Chondrocyte (in vitro differentiated cells): ENCODE measurements at places on chromosomes 3 and 15. TPM values are rescaled to one million over a fixed set of nuclear protein-coding genes. Genes with fewer than 3 reads are reported as not detected.
A peak's percentile ranks its signal among the peaks of the same experiment; 100 is the strongest.

SLC9C1 gene
- total RNA-seq, result 0.07 TPM in 1 of 3 replicates, not detected in the others

GOLGA6A gene
- 0.12 to 0.46 TPM in 2 of 3 replicates, not detected in the other for total RNA-seq

GPR15 gene
- not detected in 3 replicates for total RNA-seq

IL17RE gene
- total RNA-seq, result 0.42 to 1.6 TPM (median 0.92 TPM) in 3 replicates

DNA sequence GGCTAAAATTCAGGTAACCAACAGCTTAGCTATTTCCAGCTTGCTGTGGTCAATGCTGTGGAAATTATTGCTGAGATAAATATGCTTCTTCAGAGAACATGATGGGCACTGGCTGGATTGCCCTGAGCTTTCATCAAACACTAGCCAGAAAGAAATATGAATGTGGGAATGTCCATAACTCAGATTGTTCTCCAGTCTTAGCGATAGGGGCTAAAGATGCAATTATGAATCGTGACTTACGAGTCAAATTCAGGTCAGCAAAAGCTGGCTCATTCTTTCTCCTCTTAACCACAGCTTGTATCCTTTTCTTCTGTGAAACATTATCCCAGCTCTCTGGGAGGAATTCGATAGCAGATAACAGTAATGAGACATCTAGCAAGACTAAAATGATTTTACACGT lies 307.6 kb downstream of the RYR3 start:
- no peak for DNase-seq
- H3K36me3 ChIP-seq, result no peaks in the 10 kb centered on the region
- H3K27ac ChIP-seq, result no peak overlapping the region
- peaks cover 26% of the 10 kb centered on the region for H3K27me3 ChIP-seq
- H3K4me1 ChIP-seq, result no peaks in the 10 kb centered on the region

- H3K4me1 ChIP-seq, result peaks cover 37% of the 10 kb centered on the region
- DNase-seq, result no peak
- peak overlapping the region; percentile 37 for H3K4me3 ChIP-seq
- H3K36me3 ChIP-seq, result no peaks in the 10 kb centered on the region
- H3K27ac ChIP-seq, result peak overlapping the region; percentile 88
These were observed 256.5 kb downstream of the SHQ1 start for GRCh38 chr3:72591522-72592421.

GRCh38 chr3:152375546-152375945 lies 106.8 kb downstream of the MBNL1 start:
- DNase-seq, result no peak
- H3K4me3 ChIP-seq, result no peak overlapping the region
- H3K27ac ChIP-seq, result peak overlapping the region; percentile 91

DNA sequence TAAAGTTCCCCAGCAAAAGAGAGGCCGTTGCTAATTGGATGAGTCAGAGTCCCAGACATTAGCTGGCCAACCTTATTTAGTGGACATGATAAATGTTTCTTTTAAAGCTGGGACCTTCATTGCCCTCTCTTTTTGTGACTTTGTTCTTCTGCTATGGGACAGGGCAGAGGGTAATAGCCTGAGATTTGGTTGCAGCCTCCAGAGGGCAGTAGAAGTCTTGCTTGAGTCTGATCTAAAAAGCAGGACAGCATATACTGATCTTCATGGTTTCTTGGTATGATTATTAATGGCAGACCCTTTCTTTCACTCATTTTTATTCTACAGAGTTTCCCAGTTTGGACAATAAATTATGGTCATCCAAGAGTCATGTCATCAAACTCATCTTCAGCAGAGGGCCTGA lies 25.1 kb upstream of the ZKSCAN7 start:
- H3K27ac ChIP-seq, result no peak overlapping the region
- peaks cover 31% of the 10 kb centered on the region for H3K27me3 ChIP-seq
- no peak for DNase-seq

DNA sequence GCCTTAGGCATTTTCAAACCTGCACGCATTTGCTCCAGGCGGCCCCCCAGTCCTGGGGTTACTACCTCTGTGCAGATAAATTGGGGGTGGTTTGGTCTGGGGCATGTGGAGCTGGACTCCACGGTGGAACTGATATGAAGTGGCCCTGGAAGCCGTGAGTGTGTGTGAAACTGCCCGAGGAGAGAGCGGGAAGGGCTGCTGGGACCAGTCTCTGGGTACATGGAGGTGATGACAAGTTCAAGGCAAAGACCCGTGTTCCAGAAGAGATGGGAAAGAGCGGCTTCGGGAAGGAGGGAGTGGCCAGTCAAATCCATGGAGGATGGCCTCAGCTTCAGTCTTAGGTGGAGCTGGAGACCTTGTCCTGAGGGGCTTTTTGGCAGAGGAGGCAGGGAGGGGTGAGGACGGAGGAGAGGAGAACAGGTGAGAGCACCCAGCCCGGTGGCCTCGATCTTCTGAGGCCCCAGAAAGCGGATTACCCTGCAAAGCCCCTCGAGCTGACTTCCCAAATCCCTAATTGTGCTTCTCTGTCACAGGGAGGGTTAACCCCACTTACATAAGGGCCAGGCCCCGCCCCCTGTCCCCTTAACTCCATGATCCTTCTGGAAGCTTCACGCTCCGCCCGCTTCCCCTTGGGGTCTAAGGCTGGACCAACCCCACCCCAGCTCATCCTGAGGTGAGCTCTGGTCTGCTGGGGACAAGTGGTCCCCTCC lies 1.9 kb upstream of the NR2E3 start:
- no peak overlapping the region for H3K27ac ChIP-seq
- no peaks in the 10 kb centered on the region for H3K36me3 ChIP-seq
- no peak for DNase-seq
- no peaks in the 10 kb centered on the region for H3K27me3 ChIP-seq
- no peak overlapping the region for H3K4me3 ChIP-seq

GRCh38 chr3:153350420-153350819 lies 188.4 kb downstream of the RAP2B start:
- H3K4me1 ChIP-seq, result peaks cover 12% of the 10 kb centered on the region
- no peak overlapping the region for H3K4me3 ChIP-seq
- H3K36me3 ChIP-seq, result peaks cover 11% of the 10 kb centered on the region
- H3K27me3 ChIP-seq, result peaks cover 9% of the 10 kb centered on the region
- peak overlapping the region; percentile 38 for H3K27ac ChIP-seq

DNA sequence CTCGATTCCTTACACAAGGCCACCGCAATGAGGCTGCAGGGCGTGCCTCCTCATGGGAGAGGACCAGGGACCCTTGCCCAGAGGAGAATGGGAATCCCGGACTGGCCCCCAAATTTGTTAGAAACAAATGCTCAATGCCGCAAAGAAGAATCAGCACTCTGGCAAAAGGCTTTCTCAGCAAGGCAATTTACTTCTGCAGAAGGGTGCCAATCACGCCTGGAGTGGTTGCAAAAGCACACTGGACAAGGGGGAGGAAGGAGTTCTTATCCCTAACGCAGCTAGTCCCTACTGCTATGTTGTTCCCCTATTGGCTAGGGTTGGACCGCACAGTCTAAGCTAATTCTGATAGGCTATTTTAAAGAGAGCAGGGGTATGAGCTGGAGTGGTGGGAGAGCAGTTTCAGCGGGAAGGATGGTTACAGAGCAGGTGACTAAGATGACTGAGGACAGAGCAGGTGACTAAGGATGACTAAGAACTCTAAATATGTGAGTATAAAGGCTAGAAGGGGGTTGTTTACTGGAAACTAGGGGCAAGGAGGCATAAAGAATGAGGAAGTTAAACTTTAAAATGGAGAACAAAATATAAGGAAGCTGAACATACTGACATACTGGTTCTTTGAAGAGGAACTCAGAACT lies 48.5 kb downstream of the KATNBL1 start:
- no peak overlapping the region for H3K4me3 ChIP-seq
- H3K27me3 ChIP-seq, result no peaks in the 10 kb centered on the region
- H3K27ac ChIP-seq, result no peak overlapping the region
- peaks cover 27% of the 10 kb centered on the region for H3K36me3 ChIP-seq
- no peak for DNase-seq
- H3K4me1 ChIP-seq, result peaks cover 6% of the 10 kb centered on the region

GRCh38 chr3:99468918-99469317 lies 169.5 kb upstream of the COL8A1 start:
- H3K27me3 ChIP-seq, result no peaks in the 10 kb centered on the region
- no peak overlapping the region for H3K4me3 ChIP-seq
- H3K4me1 ChIP-seq, result peaks cover 78% of the 10 kb centered on the region
- no peak for DNase-seq
- H3K36me3 ChIP-seq, result peaks cover 19% of the 10 kb centered on the region

GRCh38 chr3:101100361-101101009 lies 107.3 kb upstream of the ABI3BP start:
- H3K4me3 ChIP-seq, result no peak overlapping the region
- H3K36me3 ChIP-seq, result no peaks in the 10 kb centered on the region
- H3K27ac ChIP-seq, result no peak overlapping the region
- DNase-seq, result no peak

- no peaks in the 10 kb centered on the region for H3K27me3 ChIP-seq
- no peaks in the 10 kb centered on the region for H3K4me1 ChIP-seq
- H3K27ac ChIP-seq, result no peak overlapping the region
- H3K36me3 ChIP-seq, result no peaks in the 10 kb centered on the region
- no peak for DNase-seq
These were observed 206.4 kb upstream of the CFAP20DC start for GRCh38 chr3:59256230-59256629.

DNA sequence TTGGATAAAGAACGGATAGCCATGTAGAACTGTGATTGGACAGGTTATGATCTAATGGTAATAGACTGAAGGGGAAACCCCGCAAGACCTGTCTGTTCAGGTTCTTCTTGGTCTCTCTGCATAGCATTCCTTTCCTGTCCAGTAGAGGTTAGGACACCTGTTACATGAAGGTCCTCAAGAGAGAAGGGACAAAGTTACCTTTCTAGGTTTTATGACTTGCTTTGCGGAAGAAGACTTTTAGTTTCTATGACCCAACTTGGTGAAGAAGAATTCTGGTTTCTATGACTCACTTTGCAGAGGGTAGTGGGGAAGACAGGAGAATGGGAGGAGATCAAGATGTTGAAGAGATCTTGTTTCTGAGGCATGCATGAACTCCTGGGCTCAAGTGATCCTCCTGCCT lies 97.9 kb upstream of the C3orf80 start:
- H3K36me3 ChIP-seq, result no peaks in the 10 kb centered on the region
- no peaks in the 10 kb centered on the region for H3K27me3 ChIP-seq
- no peak overlapping the region for H3K4me3 ChIP-seq
- no peak overlapping the region for H3K27ac ChIP-seq

DNA sequence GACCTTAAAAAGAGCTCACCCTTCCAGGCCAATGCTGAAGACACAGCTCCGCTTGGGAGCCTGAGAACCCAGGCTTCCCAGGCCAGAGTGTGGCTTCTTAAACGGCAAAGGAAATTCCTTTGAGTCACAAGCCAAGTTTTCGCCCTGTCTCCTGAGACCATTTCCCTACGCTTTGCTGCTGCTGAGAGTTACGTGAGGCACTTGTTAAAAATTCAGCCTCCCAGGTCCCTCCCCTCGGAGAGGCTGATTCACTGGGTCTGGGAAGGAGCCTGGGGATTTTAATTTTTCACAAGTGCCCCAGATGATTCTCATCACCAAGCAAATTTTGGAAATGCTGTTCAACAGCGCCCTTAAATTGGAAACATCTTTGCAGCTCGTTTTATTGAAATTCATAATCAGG lies 25.5 kb downstream of the RLBP1 start:
- H3K27me3 ChIP-seq, result no peaks in the 10 kb centered on the region
- peaks cover 23% of the 10 kb centered on the region for H3K36me3 ChIP-seq
- no peak for DNase-seq
- H3K4me3 ChIP-seq, result no peak overlapping the region

DNA sequence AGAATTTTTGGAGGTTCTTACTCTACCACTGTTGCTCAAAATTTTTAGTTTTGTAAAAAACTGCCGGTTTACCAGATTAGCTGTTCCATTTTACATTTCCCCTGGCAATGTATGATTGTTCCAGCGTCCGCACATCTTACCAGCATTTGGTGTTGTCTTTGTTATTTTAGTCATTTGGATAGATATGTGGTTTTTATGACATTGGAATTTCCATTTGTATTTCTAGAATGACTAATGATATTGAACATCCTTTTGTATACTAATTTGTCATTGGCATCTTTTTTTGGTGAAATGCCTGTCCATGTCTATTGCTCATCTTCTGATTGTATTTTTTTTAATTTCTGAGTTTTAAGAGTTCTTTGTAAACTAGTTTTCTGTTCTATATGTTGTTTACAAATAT lies 28.5 kb downstream of the LRRC28 start:
- H3K27me3 ChIP-seq, result no peaks in the 10 kb centered on the region
- no peak for DNase-seq
- peaks cover 23% of the 10 kb centered on the region for H3K4me1 ChIP-seq
- H3K36me3 ChIP-seq, result peaks cover 9% of the 10 kb centered on the region

DNA sequence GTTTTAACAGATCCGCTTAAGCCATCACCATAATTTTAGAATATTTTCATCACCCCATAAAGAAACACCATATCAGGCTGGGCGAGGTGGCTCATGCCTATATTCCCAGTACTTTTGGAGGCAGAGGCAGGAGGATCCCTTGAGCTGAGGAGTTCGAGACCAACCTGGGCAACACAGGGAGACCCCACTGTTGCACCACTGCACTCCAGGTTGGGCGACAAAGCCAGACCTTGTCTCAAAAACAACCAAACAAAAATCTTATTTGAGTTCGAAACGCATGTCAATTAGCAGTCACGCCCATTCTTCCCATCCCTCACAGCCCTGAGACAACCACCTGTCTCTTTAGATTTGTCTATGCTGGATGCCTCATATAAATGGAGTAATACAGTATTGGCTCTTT lies 119.9 kb downstream of the KLF13 start:
- no peaks in the 10 kb centered on the region for H3K27me3 ChIP-seq
- no peaks in the 10 kb centered on the region for H3K36me3 ChIP-seq
- H3K4me1 ChIP-seq, result peaks cover 23% of the 10 kb centered on the region
- no peak overlapping the region for H3K27ac ChIP-seq

- H3K27me3 ChIP-seq, result no peaks in the 10 kb centered on the region
- peaks cover 2% of the 10 kb centered on the region for H3K36me3 ChIP-seq
- H3K27ac ChIP-seq, result no peak overlapping the region
- peaks cover 11% of the 10 kb centered on the region for H3K4me1 ChIP-seq
- DNase-seq, result no peak
These were observed 4.9 kb downstream of the TLR9 start for GRCh38 chr3:52220380-52221026.

- no peak overlapping the region for H3K27ac ChIP-seq
- H3K36me3 ChIP-seq, result no peaks in the 10 kb centered on the region
- no peak overlapping the region for H3K4me3 ChIP-seq
These were observed 743.7 kb upstream of the EPHA6 start for GRCh38 chr3:96070678-96071077.

GRCh38 chr3:59750391-59750790 lies 700.6 kb upstream of the CFAP20DC start:
- H3K27ac ChIP-seq, result no peak overlapping the region
- no peaks in the 10 kb centered on the region for H3K27me3 ChIP-seq
- DNase-seq, result no peak
- H3K36me3 ChIP-seq, result no peaks in the 10 kb centered on the region

DNA sequence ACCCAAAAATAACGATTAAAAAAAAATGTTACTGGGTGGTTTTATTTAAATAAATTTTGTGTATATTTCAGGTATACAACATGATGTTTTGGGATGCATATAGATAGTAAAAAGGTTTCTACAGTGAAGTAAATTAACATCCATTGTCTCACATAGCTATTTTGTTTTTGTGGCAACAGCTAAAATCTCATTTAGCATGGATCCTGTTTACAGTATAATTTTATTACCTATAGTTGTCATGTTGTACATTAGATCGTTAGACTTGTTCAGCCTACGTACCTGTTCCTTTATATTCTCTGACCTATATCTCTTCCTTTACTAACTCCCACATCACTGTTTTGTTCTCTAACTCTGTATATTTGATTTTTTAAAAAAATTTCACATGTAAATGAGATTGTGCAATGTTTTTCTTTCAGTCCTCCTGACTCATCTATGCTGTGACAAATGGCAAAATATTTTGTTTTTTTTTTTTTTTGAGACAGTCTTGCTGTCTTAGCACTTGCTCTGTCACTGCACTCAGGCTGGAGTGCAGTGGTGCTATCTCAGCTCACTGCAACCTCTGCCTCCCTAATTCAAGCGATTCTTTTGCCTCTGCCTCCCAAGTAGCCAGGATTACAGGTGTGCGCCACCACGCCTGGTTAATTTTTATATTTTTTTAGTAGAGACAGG lies 45.6 kb downstream of the OIP5 start:
- no peak for DNase-seq
- no peak overlapping the region for H3K4me3 ChIP-seq
- peaks cover 36% of the 10 kb centered on the region for H3K4me1 ChIP-seq
- H3K36me3 ChIP-seq, result peaks cover 19% of the 10 kb centered on the region
